Adrenal gland (tissue), 19 donors: ENCODE measurements at places on chromosomes 4 and X. TPM values are rescaled to one million over a fixed set of nuclear protein-coding genes. Genes with fewer than 3 reads are reported as not detected.

SPIN2A gene
- polyA plus RNA-seq: 0.91 TPM

SLITRK4 gene
- 27.6 TPM for polyA plus RNA-seq

SHISA3 gene
- 2.7 TPM for polyA plus RNA-seq

WFS1 gene
- 21.8 TPM for polyA plus RNA-seq

ZNF157 gene
- polyA plus RNA-seq: 0.10 TPM

MAGEA12 gene
- polyA plus RNA-seq: not detected

GABRA4 gene
- not detected for polyA plus RNA-seq

CSN1S1 gene
- polyA plus RNA-seq: 0.17 TPM

LNX1 gene
- 3.4 TPM for polyA plus RNA-seq

MGAT4D gene
- polyA plus RNA-seq: not detected

TMEM47 gene
- 22.7 TPM for polyA plus RNA-seq

STATH gene
- not detected for polyA plus RNA-seq

IL2RG gene
- 7.0 TPM for polyA plus RNA-seq

VEGFD gene
- 0.86 TPM for polyA plus RNA-seq

NR0B1 gene
- 29.1 TPM for polyA plus RNA-seq

RPA4 gene
- 0.07 TPM for polyA plus RNA-seq

USP26 gene
- polyA plus RNA-seq: not detected

EVC gene
- polyA plus RNA-seq: 4.3 TPM

HMGB3 gene
- 33.7 TPM for polyA plus RNA-seq

LANCL3 gene
- 0.08 TPM for polyA plus RNA-seq

SRPX2 gene
- 17.6 TPM for polyA plus RNA-seq

GATA1 gene
- not detected for polyA plus RNA-seq

ALAS2 gene
- 0.07 TPM for polyA plus RNA-seq

MTTP gene
- polyA plus RNA-seq: 0.37 TPM

NLGN3 gene
- polyA plus RNA-seq: 15.7 TPM

CXorf66 gene
- not detected for polyA plus RNA-seq

HEPH gene
- 14.9 TPM for polyA plus RNA-seq

UTP3 gene
- 51.1 TPM for polyA plus RNA-seq

AMOT gene
- 2.6 TPM for polyA plus RNA-seq

TLR8 gene
- polyA plus RNA-seq: 0.84 TPM

DCAF4L1 gene
- polyA plus RNA-seq: 0.40 TPM

SPCS3 gene
- polyA plus RNA-seq: 8.4 TPM

ZNF275 gene
- polyA plus RNA-seq: 216 TPM

AFF2 gene
- 0.32 TPM for polyA plus RNA-seq

ZFYVE28 gene
- polyA plus RNA-seq: 24.6 TPM

ELOVL6 gene
- 3.8 TPM for polyA plus RNA-seq

CXCR3 gene
- polyA plus RNA-seq: 1.1 TPM

CCDC149 gene
- 8.6 TPM for polyA plus RNA-seq

HSD17B13 gene
- 0.16 TPM for polyA plus RNA-seq

AR gene
- polyA plus RNA-seq: 1.6 TPM

ARHGAP36 gene
- polyA plus RNA-seq: 30.0 TPM

NUDT11 gene
- 5.0 TPM for polyA plus RNA-seq
